DMS79 treated with DMSO at 0.1 percent for 48 hours (cell line): ENCODE measurements at places on chromosomes 6 and 20.

DNA sequence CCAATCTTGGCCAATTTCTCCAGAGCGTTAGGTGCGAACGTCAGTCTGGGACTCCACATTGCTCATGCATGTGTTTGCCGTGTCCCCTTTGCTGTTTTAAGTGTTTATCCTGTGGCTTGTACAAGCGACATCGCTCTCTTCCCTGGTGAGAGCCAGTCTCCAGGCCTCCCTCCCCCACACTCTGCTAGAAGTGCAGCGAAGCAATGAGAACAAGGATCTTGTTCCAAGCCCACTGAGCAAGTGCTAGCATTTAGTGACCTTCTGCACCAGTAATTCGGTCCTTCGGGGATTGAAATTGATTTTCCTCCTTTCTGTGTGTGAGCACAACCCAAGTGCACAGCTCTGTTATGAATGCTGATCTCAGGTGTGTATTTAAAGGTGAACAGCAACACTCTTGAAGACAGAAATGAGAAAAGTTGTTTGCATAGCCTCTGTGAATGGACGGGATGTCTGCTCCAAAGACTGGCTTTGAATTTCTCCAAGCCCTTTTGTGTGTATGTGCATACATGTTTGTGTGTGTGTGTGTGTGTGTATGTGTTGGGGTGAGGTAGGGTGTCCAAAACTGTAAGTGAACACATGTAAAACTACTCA, 29.0 kb downstream of the CD83 start:
- peak; percentile 79 for DNase-seq

GRCh38 chr20:50399917-50400704, 110.1 kb upstream of the PTPN1 start:
- no peak for DNase-seq

GRCh38 chr6:32865724-32866443, 11.9 kb downstream of the PSMB9 start:
- no peak for DNase-seq

DNA sequence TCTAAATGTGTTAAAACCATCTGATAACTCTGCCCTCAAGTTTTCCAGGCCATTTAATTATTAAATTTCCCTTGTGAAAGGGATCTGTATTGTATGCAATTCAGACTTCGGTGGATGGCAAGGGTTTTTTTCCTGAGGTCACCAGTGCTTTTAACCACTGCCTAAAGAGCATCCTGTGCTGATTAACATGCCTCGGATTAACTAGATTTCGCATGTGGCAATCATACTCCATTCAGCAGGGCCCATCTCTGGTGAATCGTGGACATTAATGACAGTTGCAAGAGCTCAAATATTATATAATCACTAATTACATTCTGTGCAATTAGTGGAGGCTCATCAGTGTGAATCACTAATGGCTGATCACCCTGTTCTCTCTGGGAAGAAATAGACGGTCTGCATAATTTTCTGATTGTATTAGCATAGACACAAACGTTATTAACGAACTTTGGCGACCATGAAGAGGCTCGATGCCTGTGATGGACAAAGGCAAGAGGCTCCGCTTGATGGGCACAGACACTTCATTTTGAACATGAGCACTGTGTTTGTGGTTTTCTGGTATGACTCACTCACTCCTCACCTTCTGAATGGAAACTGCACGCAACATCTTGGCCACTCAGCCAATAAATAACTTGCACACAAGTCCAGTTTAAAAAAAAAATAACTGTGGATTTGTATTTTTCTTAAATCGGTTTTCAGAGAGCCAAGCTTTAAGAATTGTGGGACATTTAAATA, 31.4 kb downstream of the LINC00237 start:
- peak; percentile 9 for DNase-seq

DNA sequence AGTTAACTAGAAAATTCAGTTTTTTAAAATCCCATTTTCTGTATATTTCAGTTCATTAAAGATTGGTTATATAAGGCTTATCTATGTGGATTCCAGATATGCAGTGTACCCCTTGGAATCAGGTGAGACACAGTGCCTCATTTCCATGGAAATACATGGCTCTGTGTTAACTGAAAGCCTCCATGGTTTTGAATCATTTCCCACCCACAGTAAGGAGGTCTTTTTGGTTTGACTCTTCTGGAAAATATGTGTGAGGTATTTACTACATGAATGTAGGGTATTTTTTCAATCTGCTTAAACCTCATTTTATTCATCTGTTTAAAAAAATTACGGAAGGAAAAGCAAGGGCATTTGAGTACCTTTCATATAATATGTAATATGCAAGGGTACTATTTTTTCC, 25.5 kb downstream of the RNF144B start:
- DNase-seq = no peak

GRCh38 chr20:57693670-57694329, 16.0 kb downstream of the PMEPA1 start:
- DNase-seq = no peak

DNA sequence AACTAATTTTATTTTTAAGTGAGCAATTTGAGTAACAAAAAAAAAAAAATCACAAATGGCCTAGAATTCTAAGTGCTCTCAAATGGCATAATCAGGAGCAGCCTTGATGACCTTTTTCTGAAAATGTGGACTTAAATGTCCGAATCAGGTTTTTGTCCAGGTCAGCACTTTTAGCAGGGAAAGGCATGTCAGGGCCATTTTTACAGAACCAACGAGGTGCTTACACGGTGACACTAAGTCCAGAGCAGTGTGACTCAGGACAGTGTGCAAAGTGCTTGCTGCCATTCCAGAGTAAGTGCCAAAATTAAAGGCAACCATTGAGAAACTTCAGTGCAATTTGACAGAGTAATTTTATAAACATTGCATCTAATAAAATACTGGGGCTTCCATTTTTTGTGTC, 127.8 kb downstream of the KIF16B start:
- DNase-seq = no peak

DNA sequence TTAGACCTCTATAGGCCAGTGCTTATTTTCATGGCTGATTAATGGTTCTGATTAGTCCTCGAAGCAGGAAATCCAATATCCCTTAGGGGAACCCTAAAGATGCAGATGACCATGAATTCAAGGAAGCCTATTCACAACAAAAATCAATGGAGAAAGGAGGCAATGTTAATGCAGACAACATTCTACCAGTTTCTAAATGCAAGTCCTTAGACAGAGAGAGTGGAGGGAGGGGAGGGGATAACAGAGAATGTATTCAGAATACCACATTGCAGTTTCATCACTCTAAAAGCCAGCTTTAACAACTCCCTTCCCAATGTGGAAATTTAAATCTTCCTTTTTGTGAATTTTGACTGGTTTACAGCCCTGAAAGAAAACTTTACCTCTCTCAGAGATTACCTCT, 87.1 kb upstream of the POU3F2 start:
- DNase-seq = no peak

DNA sequence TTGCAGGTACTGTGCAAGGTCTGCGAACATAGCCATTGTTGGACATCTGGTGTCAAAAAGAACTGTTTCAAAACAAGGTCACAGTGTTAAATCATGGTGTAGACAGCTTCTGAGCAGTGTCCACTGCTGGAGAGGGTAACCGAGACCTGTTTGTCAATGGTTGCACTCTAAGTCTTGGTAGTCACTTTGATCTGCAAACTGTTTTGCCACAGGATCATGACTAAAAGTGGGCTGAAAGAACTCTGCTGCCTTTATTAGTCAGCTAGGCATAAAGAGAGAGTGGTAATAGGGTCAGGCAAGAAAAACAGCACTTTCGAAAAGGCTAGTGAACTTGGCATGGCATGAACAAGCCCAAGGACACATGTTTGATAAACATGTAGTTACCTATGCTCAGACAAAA, 552.3 kb upstream of the CITED2 start:
- no peak for DNase-seq

- DNase-seq = no peak
Measured at GRCh38 chr6:71127374-71127773, 161.2 kb upstream of the OGFRL1 start.

- no peak for DNase-seq
Measured at GRCh38 chr6:14086701-14087100, 30.9 kb upstream of the CD83 start.

- DNase-seq = no peak
Measured at GRCh38 chr6:90328004-90328403, 31.4 kb upstream of the BACH2 start.

DNA sequence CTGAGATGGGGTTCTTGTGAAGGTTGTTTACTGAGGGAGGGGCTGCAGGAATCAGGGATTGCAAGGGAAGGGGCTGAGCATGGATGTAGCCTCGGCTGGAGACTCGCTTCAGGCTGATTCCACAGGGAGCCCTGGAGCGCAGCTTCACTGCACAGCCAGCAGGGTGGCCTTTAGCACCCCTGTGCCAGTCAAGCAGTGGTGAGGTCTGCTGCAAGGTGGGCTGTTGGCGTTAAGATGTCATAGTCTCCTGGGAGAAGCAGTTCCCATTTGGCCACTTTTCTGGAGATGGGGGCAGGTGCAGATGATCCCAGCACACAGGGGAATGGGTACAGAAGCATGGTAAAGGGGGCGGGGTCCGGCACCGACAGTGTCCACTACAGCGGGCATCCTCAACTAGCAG, 126.3 kb downstream of the TOX2 start:
- DNase-seq = no peak

- no peak for DNase-seq
Measured at GRCh38 chr6:48474830-48475229, 363.8 kb upstream of the PTCHD4 start.

- DNase-seq = no peak
Measured at GRCh38 chr6:159114569-159114968, 54.6 kb upstream of the FNDC1 start.

DNA sequence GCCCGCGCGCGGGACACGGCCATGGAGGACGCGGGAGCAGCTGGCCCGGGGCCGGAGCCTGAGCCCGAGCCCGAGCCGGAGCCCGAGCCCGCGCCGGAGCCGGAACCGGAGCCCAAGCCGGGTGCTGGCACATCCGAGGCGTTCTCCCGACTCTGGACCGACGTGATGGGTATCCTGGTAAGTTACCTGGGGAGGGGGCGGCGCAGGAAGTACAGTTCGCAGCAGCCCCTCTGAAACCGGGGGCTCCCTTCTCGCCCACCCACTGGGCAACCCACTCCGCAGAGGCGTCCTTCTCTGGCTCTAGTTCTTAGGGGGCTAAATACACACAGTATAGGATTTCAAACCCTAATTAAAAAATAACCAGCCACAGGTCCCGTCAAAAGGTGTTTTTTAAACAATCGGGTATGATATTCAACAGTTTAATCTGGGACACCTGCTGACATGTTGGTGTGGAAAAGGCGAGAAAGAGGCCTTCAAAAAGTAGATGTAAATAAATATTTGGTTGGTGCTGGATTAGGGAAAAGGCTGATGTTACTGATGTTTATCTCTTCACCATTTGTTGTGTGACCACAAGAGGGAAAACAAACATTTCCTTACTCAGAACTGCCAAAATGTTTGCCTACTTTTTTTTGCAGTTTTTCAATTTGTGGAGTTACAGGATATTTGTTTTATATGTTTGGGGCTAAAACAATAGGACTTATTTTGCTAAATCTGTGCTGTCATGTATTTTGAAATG, 577 bp downstream of the SASH1 start:
- DNase-seq = no peak

DNA sequence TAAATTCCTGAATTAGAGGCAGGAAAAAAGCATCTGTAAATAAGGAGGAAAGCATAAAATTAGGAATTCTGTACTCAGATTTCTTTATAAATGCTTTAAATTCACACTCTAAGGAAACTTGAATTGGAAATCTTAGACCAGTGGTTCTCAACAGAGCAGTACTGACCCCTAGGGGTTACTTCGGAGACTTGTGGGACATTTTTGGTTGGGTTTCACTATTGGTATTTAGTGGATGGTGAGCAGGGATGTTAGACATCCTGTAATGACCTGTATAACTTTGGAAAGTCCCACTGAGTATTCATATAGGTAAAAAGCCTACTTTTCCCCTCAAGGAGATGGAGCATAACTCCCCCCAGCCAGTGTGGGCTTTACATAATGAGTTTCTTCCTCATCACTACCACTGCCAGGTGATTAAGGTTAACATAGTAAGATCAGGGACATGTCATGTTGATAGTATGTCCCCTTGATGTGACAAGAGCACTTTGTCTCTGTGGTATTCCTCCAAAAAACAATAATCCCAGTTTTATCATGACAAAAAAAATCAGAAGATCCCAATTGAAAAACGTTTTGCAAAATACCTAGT, 31.0 kb downstream of the GLO1 start:
- peak; percentile 57 for DNase-seq

DNA sequence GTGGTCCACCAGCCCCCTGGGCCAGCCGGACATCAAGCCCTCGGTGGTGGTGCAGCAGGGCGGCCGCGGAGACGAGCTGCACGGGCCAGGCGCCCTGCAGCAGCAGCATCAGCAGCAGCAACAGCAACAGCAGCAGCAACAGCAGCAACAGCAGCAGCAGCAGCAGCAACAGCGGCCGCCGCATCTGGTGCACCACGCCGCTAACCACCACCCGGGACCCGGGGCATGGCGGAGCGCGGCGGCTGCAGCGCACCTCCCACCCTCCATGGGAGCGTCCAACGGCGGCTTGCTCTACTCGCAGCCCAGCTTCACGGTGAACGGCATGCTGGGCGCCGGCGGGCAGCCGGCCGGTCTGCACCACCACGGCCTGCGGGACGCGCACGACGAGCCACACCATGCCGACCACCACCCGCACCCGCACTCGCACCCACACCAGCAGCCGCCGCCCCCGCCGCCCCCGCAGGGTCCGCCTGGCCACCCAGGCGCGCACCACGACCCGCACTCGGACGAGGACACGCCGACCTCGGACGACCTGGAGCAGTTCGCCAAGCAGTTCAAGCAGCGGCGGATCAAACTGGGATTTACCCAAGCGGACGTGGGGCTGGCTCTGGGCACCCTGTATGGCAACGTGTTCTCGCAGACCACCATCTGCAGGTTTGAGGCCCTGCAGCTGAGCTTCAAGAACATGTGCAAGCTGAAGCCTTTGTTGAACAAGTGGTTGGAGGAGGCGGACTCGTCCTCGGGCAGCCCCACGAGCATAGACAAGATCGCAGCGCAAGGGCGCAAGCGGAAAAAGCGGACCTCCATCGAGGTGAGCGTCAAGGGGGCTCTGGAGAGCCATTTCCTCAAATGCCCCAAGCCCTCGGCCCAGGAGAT, 1.0 kb downstream of the POU3F2 start:
- DNase-seq = peak; percentile 51

DNA sequence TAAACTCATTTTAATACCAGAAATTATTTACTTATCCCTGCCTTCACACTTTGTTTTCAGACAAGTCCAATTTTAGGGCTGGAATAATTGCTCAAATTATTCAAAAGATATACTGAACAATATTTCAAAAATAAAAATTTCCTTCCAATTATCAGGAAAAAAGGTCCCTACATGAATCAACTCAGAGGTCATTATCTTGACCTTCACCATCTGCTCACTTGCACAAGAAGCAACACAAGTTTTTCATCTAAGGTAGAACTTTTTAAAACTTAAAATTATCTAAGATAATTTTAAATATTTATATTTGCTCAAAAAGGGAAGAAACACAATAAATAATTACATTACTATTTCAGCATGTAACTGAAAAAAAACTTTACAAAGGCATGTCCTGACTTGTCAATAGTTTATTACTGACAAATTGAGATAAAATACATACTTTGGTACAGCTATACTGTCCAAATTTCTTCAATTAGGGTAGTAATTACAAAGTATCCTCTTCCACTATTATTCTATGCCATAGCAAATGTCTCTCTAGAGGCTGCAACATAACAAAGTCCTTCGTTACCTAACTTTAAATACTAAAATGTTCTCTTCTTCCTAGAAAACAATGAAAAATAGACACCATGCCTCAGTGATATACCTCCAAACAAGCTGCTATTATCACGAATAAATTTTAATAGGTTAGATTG, 2.4 kb downstream of the CEP85L start:
- peak; percentile 75 for DNase-seq
